ENCODE measurements at places on chromosomes 4 and X. TPM values are rescaled to one million over a fixed set of nuclear protein-coding genes. Genes with fewer than 3 reads are reported as not detected.

The USP26 gene
- not detected for total RNA-seq

The MAGEA4 gene
- total RNA-seq, result not detected

The SSX3 gene
- not detected for total RNA-seq

The UFSP2 gene
- 21.0 TPM for total RNA-seq

The CHRNA9 gene
- total RNA-seq, result 0.29 TPM

The STATH gene
- total RNA-seq, result not detected
